ENCODE measurements at places on chromosomes 4 and X.

DNA sequence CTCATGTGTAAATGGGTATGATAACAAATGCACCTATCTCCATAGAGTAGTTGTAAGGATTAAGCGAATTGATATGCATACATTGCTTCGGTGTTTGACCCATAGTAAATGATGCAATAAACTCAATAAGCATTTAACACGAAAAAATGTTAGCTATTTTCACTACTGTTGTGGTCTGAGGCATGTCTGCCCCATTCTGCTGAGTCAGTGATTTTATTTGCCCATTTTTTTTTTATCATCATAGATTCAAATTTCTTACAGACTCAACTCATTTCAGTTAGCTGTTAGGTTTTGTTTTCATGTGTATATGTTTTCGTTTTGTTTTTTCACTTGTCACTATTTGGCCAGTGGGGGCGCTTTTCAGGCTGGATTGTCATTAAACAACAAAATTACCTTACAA, 27.8 kb upstream of the ARHGEF9 start:
- no peak for DNase-seq

DNA sequence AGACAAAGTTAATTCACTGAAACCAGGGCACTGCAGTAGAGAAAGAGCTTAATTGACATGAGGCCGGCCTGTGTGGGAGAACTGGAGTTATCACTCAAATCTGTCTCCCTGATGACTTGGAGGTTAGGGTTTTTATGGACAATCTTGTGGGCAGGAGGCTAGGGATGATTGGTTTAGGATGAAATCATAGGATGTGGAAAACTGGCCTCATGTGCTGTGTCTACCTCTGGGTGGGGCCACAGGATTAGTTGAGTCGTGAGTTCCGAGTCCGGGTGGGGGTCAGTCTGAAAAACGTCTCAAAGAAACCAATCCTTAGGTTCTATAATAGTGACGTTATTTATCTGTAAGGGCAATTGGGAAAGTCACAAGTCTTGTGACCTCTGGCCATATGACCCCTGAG, 68.1 kb downstream of the UCHL1 start:
- DNase-seq: no peak

- no peak for DNase-seq
These were observed 175.1 kb upstream of the RADX start for GRCh38 chrX:106436691-106437090.

- peak; percentile 57 for DNase-seq
These were observed 43.1 kb downstream of the ADAMTS3 start for GRCh38 chr4:72525938-72526337.

DNA sequence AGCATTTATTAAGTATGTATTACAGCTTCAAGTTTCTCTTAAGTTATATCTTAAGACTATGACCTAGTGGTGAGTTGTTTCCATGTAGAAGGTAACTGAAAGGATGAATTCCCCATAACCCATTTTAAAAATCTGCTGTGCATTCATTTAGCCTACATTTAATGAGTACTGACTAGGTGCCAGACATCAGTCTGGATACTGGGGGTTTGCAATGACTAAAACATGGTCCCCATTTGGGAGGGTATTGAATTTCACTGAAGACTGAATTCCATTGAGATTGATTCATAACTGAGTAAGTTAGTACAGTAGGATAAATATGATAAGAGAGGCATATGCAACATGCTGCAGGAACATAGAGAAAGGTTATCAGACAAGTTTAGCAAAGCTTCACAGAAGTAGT, 241.5 kb downstream of the FRAS1 start:
- no peak for DNase-seq

- peak; percentile 17 for DNase-seq
These were observed 57.8 kb upstream of the XAGE1B start for GRCh38 chrX:52574416-52575275.

- no peak for DNase-seq
These were observed 135.8 kb downstream of the RAPGEF2 start for GRCh38 chr4:159238631-159239030.

DNA sequence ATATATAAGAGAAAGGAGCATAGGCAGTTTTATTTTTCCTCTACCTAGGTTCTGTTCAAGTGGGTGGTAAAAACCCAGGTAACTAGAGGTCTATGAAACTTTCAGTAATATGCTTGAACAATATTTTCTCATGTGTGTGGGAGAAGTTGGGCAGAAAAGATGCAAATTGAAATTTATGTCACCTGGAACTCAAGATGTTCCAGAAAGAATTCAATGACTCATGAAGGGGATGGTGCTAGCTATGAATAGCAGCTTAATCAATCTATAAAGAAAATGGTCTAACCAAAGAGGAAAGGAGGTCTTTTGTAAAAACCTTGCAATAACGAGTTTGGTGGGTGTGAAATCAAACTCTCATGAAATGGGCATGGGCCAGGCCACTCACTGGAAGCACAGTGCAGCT, 263.8 kb downstream of the INPP4B start:
- no peak for DNase-seq

DNA sequence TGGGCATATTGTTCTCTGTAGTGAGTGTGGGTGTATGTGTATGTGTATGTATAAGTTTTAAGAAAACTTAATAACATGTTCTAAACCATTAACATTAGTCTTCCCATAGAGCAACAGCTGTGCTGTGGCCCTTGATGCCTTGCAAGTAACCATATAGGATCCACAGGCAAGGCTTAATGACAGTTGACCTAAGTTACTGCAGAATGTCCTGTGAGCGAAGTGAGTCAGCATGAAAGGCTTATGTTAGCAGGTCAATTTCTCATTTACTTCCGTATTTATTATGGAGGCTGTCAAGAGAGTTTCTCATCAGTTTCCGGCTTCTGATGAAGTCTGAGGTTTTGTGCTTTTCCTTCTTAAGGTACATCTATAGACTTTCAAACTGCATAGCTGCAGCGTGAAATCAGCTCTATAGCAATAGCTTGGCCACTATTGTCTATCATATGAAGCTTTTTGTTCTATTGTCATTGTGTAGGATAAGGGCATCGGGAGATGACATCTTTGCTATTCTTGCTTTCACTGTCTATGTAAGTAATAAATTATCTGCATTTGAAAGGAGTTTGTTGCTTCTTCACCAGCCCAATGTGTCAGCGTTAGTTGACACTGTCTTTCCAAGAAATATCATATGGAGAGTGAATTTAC, 1153.4 kb upstream of the AGA start:
- no peak for DNase-seq
